ENCODE measurements at places on chromosomes 11 and 22.

GRCh38 chr11:70596091-70596490, 197.8 kb downstream of the CTTN start:
- no peak for DNase-seq

- DNase-seq: no peak
Measured at GRCh38 chr11:78855116-78855515, 280.5 kb upstream of the NARS2 start.

GRCh38 chr11:12914400-12914912, 94.7 kb upstream of the RASSF10 start:
- DNase-seq: peak; percentile 29

GRCh38 chr11:14793546-14793945, 98.5 kb downstream of the CYP2R1 start:
- DNase-seq: no peak

- no peak for DNase-seq
Measured at GRCh38 chr11:117940736-117941135, 11.5 kb upstream of the TMPRSS13 start.
